ENCODE measurements at places on chromosomes 3 and 15. TPM values are rescaled to one million over a fixed set of nuclear protein-coding genes. Genes with fewer than 3 reads are reported as not detected.

PLA2G4B gene
- not detected for total RNA-seq

ZKSCAN7 gene
- total RNA-seq, result 1.9 TPM

C2CD4A gene
- total RNA-seq, result 0.05 TPM

GATA2 gene
- 36.3 TPM for total RNA-seq

ARGFX gene
- total RNA-seq, result not detected

SAMMSON gene
- not detected for total RNA-seq

DNA sequence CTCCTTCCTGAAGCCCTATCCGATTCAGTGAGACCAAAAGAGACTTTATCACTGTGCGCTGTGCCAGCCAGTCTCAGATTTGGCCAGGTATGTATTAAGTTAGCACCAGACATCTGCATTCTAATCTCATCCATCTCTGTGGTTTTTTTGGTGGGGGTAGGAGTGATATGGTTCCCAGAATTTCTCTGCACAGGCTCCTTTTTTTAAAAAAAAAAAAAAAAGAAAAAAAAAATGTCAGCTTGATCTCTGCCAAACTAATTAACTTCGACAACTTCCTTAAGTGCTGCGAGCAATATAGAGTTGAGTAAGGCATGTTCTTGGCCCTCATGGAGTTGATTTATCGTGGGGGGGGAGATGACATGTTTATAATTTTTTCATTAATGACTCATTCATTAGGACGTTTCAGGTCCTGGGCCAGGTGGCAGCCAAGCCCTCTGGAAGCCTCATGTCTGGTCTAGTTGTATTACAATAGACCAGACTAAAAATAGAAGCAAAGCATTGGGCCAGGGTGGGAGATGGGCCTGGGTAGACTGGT is 12.9 kb downstream of the SLCO3A1 start:
- DNase-seq, result peak; percentile 82

- DNase-seq, result no peak
Observed at GRCh38 chr3:56876916-56877315, 75.2 kb upstream of the ARHGEF3 start.

DNA sequence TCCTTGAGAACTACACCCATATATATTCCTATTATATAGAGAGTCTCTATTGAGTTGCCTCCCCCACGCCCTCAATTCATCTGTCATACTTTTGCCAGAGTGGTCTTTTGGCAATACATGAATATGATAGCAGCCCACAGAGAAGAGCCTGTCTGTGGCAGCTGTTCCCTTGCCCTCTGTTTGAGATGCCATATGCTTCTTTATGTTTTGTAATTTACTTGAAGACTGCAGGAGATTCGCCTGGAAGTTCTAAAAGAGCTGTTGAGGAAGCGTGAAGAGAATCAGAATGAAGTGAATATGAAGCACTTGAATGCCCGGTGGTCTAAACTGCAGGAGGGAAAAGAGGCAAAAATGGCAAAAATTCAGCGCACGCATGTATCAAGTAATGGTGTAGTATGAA is 27.2 kb downstream of the CFAP91 start:
- DNase-seq, result no peak

DNA sequence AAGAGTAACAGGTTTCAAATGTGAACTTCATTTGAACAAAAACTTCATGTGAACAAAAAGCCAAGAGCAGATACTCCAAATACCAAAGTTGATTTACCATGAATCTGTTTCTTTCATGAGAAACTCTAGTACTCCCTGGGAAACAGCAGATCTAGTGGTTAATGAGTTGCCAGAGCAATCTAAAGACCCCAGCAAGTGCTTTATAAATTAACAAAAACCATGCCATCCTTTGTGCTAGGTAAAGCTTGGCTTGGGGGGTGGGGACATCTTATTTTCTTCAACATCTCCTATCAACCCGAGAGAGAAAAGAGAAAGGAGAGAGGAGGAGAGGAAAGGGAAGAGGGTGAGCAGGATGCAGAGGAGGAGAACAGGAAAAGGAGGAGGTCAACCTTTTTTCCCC is 100.7 kb downstream of the TBL1XR1 start:
- no peak for DNase-seq

GRCh38 chr3:107848351-107848915 is 242.4 kb downstream of the CD47 start:
- DNase-seq, result no peak

GRCh38 chr3:13420831-13421765 is 976 bp upstream of the NUP210 start:
- no peak for DNase-seq

DNA sequence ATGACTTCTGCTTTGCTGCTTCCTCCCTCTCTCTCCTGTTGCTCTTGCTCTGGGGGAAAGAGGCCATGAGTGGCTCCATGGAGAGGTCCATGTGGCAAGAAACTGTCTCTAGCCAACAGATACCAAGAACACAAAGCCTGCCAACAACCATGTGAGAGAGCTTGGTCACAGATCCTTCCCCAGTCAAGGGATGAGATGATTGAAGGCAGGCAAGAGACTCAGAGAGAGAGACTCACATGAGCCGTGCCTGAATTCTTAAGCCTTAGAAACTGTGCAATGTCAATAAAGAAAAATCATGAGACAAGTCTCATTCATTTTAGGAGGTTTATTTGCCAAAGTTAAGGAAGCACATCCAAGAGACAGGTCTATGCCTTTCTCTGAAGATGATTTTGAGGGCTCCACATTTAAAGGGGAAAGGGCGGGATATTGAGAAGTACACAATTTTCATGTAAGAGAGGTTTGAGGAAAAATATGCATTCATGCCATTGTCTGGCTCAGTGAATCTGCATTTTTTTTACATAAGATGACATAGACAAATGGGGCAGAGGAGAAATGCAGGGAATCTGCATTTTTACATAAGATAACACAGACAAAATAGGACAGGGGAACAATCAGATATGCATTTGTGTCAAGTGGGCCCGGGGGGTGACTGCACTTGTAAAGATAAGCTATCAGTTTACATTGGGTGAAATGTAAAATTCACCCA is 59.5 kb upstream of the SUCLG2 start:
- no peak for DNase-seq

- peak; percentile 43 for DNase-seq
Observed at GRCh38 chr3:133895208-133896001, at the start of gene RAB6B. Gene RAB6B (minus strand): TSS chr3:133895882. CDS start chr3:133895466, 416 bp downstream.

- no peak for DNase-seq
Observed at GRCh38 chr3:7615043-7615442, 754.1 kb downstream of the GRM7 start.

GRCh38 chr15:85281293-85281882 is 99.0 kb upstream of the AKAP13 start:
- DNase-seq, result no peak

- peak; percentile 93 for DNase-seq
Observed at GRCh38 chr3:128794067-128794768, 68.2 kb downstream of the RAB7A start.

DNA sequence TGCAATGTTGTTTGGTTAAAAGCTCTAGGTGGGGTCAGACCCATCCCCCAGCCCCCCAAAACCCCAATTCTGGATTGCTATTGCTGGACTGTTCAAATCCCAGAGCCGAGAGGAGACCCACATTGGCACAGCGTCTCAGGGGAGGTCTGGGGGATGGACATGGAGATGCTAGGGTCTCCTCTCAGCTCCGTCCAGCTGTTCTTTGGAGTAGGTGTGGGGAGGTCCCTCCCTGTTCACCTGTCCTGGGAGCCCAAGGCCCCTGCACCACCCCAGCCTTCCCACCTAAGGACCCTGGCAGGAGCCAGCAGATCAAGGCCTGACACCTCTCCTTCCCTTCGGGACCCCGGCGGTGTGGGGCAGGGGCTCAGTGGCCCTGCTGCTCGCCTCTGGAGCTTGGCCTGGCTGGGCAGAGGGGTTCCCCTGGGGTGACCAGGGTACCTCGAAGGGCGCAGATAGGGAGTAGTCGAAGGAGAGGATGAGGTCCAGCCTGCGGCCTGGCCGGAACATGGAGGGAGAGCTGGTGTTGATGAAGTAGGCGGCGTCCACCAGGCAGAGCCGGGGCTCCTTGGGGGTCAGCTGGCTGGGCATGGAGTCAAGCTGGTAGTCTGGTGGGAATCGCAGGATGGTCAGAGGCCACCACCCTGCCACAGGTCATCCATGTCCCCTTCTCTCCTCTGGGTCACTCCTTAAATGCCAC is 23.9 kb downstream of the PLA2G4D start:
- DNase-seq, result no peak

DNA sequence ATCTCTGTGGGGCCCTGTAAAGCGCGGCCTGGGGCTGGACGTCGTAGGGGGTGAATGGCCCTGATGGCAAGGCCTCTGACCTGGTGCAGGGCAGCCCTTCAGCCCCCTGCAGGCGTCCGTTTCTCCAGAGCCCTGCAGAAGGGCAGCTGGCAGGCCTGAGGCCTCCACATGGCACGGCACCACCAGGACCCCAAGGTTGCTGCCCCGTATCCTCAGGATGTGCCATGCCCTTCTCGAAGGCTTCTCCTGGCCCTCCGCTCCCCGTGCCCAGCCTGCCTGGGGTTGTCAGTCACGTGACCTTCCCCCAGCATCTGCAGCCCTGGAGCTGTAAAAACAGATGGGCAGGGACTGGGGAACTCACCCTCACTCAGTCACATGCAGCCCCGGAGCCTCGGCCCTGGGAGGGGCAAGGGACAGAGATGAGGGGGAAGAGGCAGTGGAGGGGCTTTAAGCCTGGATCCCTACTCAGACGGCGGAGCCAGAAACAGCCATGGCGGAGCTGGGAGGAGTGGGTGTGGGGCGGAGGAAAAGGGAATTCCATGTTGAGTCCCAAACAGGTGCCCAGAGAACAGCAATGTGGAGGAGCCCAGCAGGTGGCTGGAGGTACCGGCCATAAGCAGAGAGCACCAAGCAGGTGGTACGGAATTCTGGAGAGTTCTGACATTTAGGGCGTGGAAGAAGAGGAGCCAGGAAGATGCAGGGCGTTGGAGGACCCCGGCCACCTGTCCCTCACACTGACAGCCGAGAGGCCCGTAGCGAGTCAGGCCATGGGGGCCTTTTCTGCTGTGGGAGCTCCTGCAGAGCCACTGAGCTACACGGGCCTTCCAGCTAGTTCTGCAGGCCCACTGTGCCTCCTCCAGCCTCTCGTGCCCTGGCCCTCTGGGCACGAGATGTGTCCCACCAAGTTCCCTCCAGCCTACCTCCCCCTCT is 193.1 kb downstream of the XXYLT1 start:
- no peak for DNase-seq

DNA sequence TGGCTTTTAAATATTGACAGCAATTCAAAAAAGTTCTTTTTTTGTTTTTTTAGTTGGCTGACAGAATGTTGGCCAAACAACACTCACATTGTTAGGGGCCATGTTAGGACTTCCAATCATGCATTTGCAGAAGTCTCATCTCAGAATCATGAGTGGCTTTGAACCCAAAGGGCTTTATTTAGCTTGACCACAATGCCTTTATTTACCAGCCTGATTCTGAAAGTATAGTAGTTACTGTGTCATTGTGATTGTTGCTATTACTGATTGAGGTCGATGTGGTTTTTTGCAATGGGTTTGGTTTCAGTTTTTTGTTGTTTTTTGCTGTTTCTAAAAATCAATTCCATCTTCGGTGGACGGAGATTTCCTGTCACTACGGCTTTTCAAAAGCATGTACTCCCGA is 7.2 kb downstream of the GLDN start:
- peak; percentile 15 for DNase-seq

DNA sequence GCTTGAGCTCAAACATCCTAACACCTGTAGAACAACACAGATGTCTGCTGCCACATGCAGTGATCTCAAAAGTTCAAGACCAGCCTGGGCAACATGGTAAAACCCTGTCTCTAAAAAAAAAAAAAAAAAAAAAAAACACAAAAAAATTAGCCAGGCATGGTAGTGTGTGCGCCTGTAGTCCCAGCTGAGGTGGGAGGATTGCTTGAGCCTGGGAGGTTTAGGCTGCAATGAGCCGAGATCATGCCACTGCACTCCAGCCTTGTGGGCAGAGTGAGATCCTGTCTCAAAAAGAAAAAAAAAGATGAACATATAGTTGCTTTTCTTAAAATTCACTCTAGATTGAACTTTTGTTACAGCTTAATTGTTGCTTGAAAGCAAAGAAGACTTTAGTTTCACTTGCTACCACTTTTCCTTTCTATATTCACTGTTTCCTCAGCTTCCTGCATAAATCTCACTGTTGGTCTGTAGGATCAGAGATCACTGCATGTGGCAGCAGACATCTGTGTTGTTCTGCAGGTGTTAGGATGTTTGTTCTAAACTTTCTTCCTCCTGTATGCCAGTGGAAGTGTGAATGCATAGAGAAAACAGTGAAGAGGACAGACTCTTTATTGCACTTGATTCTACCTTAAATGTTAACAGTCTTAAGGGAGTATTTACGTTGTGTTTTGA is 12.6 kb downstream of the RAB11A start:
- DNase-seq, result no peak

GRCh38 chr15:68377766-68378165 is 54.2 kb downstream of the ITGA11 start:
- no peak for DNase-seq

DNA sequence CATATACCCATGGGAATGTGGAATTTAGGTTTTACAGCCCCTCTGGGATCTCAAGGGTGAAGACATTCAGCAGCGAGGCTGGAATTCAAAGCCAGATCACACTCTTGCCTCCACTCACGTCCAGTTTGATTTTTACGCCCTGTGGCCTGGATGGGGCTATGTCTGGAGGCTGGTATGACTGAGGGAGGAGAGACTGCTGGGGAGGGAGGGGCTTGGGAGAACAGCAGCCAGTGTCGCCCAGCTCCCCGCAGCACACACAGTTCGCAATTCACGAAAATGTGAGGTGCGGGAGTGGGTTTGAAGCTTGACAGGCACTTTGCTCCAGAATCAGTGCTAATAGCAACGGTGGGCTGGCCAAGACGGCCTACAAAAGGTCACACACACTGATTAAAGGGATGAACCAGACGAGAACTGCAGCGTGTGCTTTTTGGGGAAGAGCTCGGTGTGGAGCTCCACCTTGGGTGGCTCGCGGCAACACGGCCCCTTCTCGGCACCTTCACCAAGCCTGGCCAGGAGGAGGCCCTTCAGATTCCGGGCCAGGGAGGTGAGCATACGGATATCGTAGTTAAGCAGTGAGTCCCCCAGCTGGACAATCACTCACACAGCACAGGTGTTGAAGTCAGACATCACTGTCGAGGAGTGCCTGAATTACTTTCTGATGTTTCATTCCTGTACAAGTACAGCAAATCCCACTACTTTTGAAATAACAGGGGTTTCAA is 16.4 kb downstream of the EHD4 start:
- DNase-seq, result no peak

DNA sequence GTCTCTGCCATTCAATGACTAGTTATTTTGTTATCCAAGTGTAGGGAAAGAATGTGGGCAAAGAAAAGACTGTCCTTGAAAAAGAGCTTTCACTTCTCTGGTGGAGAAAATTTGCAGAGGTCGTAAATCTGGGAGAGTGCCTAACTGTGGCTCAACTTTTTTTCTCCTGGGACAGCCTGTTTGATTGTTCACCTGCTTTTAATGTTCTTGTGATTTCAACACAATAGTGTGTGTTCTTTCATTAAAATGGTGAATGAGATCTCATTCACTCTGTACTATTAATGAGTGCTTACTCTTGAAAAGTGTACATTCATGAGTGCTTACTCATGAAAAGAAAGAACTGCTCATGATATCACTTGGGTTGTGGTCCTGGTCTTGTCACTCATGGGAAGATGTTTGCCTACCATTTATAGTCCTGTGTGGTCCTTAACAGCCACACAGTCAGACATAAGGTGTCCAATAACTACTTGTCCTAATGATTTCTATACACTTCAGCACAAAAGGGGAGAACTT is 567.3 kb downstream of the GRM7 start:
- DNase-seq, result no peak
